Hematopoietic multipotent progenitor cell treated with erythropoietin and hydrocortisone succinate and interleukin-3 and kit ligand, for 17 days (in vitro differentiated cells): ENCODE measurements at places on chromosomes 16 and 17.

DNA sequence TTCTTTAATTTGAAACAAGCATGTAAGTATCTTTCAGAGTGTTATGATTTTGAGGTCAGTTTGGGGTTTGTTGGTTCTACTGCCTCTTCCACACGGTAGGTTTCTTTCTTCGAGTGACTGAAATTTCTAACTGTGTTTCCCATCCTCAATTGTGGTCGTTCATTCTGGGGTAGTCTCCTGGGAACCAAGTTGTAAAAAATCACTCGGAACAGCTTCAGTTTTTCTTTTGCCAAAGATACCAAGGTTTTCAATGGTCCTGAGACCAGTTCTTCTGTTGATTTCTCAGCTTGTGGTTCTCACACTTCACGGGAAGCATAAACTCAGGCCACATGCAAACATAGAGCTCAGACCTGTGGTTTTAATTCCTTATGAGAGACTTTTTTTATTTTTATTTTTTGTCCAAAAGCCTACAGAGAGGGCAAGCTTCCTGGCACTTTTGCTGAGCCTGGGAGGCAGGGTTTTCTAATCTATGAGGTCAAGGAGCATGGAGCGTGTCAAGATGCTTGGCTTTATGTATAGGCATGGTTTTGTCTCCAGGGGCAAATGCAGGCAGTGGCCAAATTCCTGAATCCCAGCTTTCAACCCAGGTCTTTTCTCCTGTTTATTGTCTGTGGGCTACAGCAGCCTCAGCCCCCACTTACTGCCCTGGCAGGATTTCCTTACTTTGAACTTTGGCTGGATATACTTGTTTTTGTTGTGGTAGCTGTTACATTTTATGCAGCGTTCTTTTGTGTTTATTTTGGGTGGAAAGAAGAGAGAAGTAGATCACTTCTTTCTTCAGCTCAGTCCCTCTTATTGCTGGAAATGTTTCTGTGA, 32.9 kb downstream of the HS3ST3A1 start:
- no peak for DNase-seq

DNA sequence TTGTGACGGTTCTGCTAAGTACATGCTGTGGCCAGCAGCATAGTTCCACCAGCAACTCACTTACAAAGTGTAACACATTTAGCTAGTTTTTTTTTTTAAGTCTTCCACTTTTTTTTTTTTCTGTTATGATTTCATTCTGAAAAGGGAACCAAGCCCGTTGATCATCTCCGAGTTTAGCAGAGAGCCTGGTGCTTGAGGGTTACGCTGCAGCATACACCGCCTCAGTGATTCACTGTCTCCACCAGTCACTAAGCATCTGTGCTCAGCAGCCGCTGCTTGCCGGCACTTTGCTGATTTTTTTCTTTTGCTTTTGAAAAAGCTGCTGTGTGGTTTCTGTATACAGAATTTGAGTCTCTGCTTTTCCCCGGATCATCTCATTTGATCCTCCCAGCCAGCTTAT, 194.5 kb upstream of the CDH13 start:
- no peak for DNase-seq

DNA sequence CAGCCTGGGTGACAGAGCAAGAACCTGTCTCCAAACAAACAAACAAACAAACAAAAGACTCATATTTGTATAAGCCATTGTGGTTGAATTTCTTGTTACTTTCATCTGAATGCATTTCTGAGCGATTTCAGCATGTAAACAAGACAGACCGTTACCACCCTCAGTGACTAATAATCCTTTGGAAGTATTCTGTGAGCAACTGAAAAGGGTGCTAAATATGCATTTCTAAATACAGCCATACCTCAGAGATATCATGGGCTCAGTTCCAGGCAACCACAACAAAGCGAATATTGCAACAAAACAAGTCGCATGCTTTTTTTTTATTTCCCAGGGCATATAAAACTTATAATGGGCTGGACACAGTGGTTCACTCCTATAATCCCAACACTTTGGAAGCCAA, 109.0 kb downstream of the USP31 start:
- no peak for DNase-seq

GRCh38 chr17:50052241-50052796, 3.6 kb upstream of the ITGA3 start:
- no peak for DNase-seq

- no peak for DNase-seq
Measured at GRCh38 chr16:72999541-73000019, 48.3 kb downstream of the ZFHX3 start.

DNA sequence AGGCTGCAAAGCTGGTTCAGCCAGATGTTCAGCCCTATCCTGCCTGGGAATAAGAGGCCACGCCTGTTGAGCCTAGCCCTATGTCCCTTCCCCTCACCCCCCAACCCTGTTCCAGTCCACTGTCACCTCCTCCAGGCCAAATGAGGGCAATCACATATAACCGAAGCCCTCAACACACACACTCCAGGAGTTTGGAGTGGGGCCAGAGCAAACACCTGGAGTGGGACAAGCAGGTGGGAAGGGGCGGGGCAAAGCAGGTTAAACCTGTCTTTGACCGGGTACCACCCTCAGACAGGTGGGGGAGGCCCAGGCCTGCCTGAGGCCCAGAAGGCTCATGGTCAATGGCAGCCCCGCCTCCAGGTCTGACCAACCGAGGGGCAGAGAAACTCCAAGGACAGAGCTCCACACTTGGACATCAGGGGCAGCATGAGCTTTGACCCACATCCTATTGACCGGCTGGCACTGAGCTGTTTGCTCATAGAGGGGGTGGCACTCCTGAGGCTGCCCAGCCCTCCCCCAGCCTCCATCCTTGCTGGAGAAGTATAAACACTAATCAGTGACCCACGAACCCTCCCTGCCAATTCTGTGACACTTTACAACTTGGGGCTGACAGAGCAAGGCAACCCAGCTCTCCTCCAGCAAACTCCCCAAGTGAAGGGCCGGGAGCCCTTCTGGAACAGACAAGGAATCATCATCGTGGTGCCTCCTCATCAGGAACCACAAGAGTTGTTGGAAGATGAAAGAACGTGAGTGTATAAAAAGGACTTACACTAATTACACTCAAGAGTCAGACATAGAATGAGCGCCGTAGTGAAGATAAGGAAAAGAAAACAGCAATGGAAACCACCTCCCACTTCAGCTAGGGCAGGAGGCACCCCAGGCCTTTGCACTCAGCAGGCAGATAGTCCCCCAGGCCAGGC, 1.5 kb downstream of the ESRP2 start:
- DNase-seq: no peak

DNA sequence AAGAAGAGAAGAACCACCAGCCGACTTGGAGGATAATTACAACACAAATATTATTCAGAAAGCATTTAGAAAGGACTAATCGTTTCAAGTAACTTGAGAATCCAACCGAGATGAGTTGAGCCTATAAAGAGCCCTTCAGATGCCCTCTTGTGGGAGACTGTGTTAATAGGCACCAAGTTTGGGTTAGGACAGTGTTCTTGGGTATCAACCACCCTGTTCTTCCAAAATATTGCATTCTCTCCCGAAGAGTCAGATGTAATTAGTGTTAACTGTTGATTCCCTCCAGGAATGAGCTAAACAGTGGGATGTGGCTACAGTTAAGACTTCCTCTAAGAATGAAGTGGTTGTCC, 87.8 kb upstream of the NOL11 start:
- DNase-seq: no peak

DNA sequence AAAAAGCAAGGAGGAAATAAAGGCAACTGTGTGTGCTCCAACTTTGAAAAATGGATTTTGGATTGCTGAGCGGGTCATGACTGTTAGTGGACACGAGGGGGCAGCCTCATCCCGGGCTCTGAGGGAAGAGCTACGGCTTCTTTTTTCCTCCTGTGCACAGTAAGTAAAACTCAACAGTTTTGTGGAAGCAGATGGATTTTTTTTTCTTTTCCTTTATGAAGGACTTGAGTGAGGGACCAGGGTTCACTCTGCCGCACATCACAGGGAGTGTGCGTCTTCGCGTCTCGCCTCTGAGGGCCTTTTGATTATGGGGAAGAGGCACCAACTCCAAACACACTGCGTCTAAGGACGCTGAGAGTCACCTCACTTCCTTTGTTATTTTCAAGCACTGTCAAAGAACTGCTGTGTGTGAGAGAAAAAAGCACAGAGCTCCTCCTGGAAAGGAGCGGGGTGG, 80.3 kb upstream of the GOT2 start:
- DNase-seq: peak; percentile 44

- DNase-seq: peak; percentile 55
Measured at GRCh38 chr16:85675251-85675874, 13.4 kb downstream of the GINS2 start.

- DNase-seq: no peak
Measured at GRCh38 chr17:67514998-67515397, 137.9 kb downstream of the PITPNC1 start.

DNA sequence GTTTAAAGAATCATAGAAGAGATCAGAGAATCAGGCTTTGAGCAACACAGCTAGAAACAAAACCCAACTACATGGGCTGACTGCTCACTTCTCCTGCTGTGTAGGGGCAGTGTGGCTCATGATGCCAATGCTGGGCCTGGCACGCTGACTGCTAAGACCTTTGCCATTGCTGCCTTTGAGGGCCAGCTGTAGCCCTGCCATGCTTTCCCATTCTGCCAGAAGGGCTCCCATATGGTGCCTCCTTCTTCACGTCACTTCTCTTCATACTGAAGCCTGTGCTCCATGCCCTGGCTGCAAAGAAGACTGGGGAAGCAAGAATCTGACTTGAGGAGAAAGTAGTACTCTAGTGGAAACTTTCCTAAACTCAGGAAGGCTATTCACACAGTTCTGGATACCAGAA, 232.9 kb downstream of the UTP18 start:
- no peak for DNase-seq

- peak; percentile 33 for DNase-seq
Measured at GRCh38 chr17:35578929-35579432, 610 bp upstream of the PEX12 start.

DNA sequence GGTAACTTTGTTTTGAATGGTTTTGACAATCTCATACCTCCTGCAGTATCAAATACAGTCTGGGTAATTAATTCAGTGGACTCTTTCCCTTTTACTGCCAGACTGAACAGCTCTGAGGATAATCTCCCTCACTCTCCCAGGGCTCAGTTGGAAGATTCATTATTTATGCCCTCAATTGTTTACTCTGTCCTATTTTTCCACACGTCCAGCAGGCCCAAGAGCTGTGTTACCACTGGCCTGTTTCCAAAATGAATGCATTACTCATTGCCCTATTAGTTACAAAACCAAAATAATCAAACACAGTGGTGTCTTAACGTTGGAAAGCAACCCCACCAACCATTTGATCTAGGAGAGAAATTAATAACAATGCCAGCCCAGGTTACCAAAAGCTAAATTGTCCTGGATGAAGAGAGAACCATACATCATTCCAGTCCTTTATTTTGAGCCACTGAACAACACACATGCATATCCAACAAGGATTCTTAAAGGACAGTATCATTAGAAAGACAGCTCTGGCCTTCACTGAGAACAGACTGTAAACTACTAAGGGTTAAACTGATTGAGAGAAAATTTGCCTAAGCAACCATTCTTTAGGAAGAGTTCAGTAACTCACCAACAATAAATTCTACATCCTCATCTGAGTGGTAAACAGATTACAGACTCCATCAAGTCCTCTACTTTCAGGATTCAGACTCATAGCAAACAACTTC, 34.5 kb downstream of the FAM222B start:
- no peak for DNase-seq

- DNase-seq: no peak
Measured at GRCh38 chr17:22516861-22517636, 824.7 kb downstream of the KCNJ18 start.

DNA sequence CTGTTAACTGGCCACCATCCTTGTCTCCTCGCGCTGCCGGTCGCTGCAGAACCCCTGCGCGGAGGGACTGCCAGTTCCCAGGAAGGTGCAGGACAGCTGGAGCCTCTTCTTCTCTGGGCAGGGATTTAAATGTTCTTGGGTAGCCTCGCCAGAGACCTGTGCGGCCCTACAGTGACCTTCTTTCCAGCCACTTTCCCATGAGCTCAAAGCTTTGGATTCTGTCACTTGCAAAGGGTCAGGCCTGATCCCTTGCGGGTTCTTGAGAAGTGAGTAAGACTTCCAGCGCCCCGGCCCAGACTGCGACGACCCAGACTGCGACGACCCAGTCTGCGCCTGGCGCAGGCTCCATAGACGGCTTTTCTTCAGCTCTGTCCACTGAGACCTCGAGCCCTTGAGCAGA, 1.4 kb upstream of the SLFN5 start:
- DNase-seq: no peak

DNA sequence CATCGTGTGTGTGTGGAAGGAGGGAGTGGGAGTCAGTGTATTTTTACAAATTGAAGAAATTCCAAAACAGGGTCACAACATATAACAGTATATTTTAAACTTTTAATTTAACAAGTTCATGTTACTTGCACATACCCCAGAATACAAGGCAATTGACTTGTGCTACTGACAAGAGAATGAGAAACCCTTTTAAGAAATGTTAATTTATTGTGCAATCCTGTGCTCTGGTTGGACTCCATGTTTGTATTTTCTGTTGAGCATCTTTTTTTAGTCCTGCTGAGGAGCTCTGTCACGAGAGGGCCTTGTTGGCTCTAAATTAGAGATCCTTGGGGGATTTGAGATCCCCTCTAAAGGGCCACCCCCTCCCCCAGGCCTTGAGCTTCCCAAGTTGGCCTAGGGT, 1.1 kb upstream of the EMP2 start:
- no peak for DNase-seq

DNA sequence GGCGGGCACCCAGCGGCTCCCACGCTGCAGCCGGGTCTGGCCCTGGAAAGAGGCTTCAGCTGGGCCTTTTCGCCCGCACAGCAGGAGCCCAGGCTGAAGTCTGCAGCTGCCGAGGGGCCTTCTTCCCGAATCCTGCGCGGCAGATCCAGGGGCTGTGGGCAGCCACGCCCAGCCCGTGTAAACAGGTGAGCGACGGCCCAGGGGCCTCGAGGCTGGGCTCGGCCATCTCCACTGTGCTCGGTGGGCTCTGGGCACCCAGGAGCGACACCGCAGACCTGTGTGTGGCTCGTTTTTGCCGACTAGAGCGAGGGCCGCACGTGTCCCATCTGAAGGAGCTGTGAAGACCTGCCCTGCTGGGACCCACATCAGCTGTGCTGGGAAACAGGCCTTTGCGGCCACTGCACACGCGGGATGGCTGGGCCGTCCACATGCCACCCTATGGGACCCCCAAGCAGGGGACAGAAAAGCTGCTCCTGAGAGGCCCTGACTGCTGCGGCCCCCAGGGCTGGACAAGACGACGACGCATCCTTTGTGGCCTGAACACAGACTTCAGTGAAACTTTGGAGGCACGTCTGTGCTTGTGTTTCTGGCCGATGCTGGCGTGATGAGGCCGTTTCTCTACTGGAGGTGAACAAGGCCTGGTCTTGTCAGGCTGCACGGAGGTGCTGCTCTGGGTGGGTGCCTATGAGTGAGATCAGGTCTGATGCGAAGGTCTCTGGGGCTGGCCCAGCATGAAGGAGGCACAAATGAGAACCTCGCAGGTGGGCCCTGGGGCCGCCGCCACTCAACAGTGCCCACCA, 5.2 kb upstream of the APRT start:
- no peak for DNase-seq
